ENCODE measurements at places on chromosomes 16 and 17.

GRCh38 chr17:73359352-73359751 is 47.6 kb upstream of the CDC42EP4 start:
- no peak for DNase-seq

DNA sequence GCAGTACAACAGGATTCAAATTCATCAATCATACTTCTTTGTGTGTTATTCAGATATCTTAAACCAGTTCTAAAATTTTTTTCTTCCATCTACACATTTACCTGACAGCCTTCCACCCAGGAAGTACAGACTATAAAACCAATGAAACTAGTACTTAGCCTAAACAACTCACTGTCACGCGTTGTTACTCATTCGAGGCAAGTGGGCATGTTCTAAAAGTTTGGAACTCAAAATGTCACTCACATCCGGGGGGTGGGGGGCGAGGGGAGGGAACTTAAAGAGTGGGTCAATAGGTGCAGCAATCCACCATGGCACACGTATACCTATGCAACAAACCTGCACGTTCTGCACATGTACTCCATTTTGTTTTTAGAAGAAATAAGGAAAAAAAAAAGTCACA is 90.4 kb upstream of the PLEKHM1 start:
- DNase-seq = no peak

DNA sequence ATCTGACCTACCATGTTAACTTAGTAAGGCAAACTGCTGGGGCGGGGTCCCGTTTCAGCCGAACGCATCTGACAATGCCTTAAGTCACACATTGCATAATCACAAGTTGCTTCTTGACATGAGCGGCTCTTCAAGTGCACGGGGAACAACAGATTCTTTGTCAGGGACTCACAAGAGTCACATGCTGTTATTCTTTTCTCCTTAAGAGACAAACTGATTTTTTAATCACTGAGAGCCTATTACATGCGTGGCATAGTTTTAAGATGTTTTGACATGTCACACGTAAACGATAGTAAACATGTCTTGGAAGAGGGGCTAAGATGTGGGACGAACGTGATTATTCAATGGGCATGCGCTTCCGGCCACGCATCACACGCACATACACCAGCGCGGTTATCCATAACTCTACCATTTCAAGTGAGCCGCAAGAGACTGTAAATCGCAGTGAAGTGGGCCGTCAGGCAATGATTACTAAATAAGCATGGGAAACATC is 63.4 kb downstream of the ADCY9 start:
- no peak for DNase-seq

DNA sequence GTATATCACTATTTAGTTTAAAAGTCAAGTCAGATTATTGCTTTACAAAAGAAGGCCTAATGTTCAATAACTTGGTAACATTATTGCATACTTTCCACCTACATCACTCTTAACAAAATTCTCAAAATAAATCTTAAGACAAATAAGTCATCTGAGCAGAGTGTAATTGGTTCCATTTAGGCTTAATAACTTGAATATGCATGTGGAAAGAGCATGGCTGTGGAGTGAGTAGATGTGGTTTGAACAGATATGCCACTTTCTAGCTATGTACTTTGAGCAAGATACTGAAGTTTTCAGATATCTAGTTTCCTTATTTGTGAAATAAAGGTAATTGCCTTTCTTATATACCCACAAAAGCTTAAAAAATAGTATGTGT is 6.7 kb upstream of the EVI2A start:
- DNase-seq = no peak

DNA sequence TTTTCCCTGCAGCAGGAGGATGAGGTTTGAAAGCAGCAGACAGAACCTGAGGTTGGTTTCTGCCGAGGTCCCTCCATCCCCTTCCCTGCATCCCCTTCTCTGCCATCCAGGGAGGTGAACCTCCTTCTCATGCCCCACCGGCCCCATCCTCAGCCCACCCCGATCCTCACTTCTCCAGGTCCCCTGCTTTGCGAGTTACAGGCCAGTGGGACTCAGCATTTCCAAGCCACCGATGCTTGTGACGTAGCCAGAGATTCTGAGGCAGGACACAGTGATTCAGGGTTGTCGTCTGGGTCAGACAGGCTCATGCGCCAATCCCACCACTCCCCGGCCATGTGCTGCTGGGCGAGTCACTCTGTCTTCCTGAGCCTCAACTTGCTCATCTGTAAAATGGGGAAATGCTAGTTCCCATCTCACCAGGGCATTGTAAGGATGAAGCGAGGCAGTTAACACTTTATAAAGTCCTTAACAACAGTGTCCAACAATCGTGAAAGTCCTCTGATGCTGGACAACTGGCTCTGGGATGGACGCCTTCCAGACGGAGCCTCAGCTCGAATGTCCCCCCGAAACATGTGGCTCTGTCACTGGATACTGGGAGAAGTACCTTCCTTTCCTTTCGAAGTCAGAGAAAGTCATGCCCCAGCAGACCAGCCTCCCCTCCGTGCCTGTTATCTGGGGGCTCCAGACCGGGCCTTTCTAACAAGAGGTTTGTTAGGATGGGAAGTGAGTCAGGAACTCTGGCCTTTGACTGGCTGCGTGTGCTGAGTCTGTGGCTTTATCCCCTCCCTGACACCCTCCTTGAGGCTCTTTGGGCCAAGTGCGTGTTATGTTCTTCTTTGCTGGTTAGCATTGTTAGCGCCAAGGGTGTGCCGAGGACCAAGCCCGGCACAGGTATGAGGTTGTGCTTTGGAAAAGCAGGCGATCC is 21.9 kb downstream of the SEC14L5 start:
- DNase-seq = no peak

- DNase-seq = peak; percentile 35
Observed at GRCh38 chr17:61837175-61838051, 25.9 kb downstream of the BRIP1 start.

DNA sequence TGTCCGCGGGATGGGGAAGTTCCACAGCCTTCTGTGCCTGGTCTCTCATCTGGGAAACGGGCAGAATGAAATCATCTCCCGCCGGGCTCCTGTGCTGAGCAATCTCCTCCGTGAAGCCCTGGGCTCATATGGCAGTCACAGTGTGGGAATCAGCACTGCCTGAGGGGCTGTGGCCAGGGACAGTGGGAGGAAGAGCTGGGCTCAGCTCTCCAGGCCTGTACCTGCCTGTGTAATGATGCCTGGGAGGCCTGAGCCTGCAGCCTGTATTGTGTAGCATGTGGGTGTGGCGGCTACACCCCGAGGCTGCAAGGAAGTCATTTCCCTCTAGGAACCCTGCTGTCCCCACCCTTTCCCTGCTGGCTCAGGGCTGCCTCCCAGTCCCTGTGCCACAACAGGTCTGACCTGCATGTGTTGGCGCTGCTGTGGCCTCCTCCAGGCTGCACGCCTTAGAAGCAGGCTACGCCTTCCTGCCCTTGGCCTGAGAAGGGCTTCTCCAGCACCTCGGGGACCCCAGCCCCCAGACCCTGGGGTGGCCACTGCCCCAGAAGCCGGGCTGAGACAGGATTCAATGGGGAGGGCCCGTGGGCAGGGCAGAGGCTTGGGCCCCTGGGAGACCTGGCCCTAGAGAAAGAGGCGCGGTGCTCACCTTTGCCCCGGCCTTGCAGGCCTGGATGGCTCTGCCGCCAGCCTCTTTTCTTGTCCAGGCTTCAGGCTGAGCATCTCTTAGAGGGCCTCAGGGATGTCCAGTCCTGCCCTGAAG is 2.1 kb downstream of the ITGB4 start:
- DNase-seq = no peak

DNA sequence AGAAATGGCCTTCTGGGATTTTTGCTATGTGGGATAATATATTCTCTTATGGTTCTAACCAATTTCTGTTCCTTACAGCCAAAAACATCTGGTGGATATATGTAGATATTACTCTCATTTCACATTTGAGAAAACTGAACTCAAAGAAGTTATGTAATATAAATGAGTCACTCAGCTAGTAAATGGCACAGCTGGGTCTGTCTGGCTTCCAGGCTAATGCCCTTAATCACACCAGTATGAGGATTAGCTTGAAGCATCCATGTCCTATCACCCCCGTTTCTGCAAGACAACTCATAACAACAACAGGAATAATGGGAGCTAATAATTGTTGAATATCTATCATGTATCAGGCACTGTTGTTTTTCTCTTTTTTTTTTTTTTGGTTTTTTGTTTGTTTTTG is 34.4 kb upstream of the USP7 start:
- no peak for DNase-seq

DNA sequence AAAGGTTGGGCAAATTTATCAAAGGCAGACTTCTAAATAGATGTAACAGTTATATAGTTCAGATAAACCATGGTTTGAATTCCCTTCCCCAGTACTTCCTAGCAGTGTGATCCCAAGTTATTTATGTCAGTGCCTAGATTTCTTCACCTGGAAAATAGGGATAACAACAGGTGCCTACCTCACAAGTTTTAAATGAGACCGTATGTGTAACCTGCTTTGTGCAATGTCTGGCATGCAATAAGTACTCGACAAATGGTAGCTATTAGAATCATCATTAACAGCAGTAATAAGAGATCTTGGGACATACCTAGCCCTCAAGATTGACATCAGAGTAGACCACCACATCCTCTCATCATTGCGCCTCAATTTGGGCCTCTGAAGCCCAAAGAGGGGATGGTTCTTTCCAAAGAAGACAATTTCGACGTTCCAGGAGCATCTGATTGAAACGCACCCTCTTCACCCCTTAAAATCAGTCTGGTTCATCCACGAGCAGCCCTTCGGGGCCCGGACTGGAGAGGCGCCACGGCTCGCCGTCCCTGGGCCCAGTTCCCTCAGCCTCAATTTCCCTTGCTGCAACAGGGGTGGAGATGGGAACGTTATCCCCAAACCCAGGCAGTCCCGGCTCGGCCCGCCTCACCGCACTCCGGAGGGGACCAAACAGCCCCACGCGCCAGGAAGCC is 541 bp downstream of the ACACA start:
- no peak for DNase-seq

DNA sequence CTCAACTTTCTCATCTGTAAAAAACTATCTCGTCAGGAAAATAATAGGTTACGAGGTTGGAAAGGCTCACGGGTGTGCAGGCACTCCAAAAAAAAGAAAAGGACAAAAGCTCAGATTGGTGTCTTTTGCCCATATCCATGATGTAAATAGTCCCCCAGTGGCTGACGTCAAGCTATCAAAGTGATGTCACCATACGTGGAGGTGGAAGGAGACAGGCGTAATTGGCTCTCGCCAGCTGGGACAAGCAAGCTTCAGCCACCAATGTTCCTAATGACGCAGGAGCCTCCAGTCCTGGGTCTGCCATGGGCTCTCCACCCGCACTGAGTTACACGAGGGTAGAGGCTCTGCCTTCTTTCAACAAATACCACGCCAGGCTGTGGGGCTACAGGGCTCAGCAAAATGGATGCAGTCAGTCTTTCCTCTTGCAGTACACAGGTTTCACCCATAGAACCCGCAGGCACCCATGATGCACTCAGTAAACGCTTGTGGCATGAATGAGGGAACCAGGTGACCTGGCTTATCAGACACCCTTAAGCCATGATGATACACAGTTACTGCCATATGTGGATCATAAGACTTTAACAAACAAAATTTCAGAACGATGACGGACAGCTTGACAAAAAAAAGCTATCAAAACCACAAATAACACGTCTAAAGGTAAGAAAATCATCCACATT is 50.5 kb downstream of the COTL1 start:
- DNase-seq = no peak

DNA sequence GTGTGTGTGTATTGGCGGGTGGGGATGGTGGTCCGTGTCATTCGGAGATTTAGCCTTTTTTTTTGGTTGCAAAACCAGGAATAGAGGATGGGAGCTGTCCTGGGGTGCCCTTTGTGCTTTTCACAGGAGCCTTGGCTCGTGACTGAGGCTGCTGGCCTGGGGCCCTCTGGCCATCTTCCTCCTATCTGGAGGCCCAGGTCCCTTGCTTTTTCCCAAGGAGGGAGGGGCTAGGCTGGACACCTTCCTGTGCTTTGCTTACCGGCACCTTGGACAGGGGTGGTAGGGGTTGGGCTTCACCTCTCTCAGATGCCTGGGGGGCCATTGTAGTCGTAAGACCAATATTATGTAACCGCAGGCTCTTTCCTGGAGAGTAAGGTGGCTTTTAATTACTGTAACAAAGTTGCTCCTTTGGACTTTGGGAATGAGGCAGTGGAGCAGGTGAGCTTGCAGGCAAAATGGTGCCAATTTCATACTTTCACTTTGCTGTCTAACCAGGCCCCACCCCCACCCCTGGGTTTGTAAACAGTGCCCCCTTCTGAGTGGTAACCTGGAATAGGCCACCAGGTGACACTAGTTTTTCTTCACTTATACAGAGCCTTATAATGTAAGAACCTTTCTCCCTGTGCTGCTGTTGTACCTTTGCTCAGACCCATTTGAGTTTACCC is 1.2 kb downstream of the DYNLL2 start:
- peak; percentile 36 for DNase-seq

GRCh38 chr17:69050999-69051775 is 9.5 kb downstream of the ABCA9 start:
- DNase-seq = no peak

GRCh38 chr16:78629173-78629572 is 529.7 kb downstream of the WWOX start:
- no peak for DNase-seq

DNA sequence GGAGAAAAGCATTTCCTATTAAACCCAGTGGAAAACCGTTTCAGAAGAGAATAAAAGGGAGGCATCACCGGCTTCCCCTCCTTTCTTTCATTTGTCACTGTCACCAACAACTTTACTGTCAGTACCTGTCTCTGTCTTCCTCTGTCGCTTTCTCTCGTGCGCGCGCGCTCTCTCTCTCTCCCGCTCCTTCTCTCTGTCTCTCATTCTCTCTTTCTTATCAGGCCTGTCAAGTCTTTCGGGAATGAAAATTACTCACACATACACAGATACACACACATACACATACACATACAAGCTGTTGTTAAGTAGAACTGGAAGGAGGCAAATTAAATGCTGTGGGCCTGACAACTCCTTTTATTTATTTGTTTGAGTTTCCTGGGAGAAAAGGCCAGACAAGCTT is 17.6 kb downstream of the MYOCD start:
- DNase-seq = no peak

DNA sequence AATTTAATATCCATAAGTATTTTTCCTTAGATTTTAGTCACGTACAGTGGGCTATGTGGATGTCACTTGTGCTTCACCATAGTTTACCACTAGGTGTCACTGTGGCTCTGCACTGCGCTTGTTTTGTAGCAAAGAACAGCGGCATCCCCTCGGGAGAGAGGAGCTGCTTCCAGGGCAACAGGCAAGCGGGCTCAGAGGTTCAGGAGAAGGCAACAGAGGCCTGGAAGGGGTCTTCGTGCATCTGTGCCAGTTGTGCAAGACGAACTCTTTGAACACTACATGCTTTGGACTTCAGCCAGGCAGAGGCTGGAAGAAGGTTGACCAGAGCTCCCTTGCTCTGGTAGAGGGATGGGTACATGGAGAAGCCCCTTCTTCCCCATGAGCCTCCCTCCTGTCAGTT is 20.6 kb downstream of the CYB561 start:
- DNase-seq = no peak

Data from GM12864 (cell line).